ENCODE measurements at places on chromosomes 6 and 20. TPM values are rescaled to one million over a fixed set of nuclear protein-coding genes. Genes with fewer than 3 reads are reported as not detected.

Gene STMND1
- total RNA-seq, result not detected

Gene MYLK4
- 1.8 TPM for total RNA-seq

Gene LY6G6F
- not detected for total RNA-seq

Gene RBBP8NL
- 5.0 TPM for total RNA-seq

Gene TBXT
- total RNA-seq, result 0.13 TPM

- DNase-seq, result no peak
Measured at GRCh38 chr20:43680981-43681380, 14.1 kb downstream of the MYBL2 start.

DNA sequence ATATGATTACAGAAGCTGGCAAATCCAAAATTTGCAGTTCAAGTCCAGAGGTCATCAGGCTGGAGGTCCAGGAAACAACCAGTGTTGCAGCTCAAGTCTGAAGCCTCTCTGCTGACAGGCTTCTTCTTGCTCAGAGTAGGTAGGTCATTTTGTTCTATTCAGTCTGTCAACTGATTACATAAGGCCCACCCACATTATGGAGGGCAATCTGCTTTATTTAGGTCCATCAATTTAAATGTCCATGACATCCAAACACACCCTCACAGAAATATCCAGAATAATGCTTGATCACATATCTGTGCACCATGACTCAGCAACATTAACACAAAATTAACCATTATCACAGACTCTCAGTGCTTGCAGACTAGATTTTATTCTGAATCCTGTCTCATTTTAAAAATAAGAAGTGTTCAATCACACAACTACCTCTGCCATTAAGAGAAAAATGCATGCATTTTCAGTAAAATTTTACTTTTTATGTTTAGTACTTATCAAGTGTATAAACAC, 759.2 kb upstream of the ADGRB3 start:
- no peak for DNase-seq

DNA sequence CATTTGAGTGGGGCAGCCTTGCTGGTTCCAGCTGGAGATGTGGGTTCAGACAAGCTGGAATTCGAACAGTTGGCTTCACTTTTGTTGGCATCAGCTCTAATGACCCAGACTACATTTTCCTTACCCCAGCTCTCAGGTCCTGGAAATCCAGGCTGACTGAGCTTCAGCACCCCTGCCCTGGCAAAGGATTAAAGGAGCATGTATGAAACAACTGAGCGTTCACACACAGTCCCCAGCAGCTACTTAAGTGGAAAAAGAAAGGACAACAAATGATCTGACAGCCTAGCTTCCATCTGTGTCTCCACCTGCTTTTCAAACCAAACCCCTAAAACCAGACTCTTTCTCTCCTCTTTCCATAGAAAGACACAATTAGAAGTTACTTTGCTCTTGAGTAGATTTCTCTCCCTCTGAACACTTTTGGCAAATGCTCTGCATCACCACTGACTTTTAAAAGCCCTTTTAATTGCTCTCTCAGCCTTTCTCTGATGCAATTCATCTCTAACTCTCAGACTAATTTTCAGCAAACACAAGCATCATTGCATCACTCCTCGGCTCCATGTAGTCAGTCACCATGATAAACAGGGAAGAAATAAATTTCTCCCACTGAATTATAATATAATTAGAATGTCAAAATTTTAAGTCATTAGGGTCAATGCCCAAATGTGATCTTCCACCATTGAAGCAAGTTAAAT, 28.1 kb downstream of the ROS1 start:
- no peak for DNase-seq

GRCh38 chr20:46883892-46884291, 10.8 kb upstream of the EYA2 start:
- no peak for DNase-seq

DNA sequence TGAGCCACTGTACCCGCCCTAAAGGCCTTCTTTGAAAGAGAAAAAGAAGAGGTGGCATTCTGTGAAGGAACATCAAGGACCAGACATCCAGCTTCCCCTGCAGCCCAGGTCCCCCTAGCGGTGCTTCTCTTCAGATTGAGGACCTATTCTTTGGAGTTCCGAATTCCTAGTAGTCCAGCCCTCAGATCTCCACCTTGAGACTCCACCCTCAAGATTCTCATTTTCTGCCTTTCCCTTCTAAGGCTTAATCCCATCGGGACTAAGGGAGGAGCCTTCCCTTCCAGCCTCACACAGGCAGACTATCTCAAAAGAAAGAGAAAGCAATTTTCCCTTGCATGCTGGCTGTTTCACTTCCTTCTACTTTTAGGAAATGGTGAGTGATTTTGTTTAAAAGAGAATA, 32.5 kb downstream of the MUC22 start:
- peak; percentile 10 for DNase-seq

DNA sequence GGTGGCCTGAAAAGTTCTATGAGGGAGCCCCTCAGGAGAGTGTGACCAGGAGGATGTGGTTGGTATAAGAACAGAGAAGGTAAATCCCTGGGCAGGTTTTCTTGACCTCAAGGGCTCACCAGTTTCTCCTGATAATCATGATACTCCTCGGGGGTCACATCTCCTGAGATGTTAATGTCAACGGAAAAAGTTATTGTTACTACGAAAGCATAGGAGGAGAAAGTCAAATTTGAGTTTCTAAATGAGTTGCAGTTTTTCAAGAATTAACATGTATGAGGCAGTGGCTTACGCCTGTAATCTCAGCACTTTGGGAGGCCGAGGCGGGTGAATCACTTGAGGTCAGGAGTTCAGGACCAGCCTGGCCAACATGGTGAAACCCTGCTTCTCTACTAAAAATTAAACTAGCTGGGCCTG, 23.4 kb downstream of the MGME1 start:
- no peak for DNase-seq

DNA sequence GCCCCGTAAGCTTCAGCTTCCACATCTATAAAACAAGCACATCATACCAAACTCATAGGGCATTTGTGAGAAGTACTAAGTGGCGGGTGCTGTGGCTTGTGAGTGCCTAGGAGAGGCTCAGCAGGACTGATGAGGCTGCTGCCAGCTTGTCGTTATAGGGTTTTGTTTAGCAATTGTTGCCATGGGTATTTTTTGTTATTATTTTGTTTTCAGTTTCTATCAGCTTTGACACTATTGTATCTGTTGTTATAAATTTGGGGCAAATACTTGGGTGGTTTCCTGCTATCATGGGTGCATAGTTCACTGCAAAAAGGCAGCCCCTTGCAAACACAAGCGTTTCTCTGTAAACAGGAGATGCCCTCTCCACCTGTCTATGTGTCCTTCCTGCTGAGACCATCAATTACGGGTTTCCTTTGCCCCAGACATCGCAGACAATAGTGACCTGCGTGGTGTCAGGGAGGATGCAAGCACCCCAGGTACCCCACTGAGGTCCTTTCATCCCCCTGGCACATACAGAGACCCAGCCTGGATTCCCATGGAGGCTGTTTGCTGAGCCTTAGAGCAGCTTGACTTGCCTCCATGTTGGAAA, 3.1 kb upstream of the CCDC167 start:
- DNase-seq, result no peak

DNA sequence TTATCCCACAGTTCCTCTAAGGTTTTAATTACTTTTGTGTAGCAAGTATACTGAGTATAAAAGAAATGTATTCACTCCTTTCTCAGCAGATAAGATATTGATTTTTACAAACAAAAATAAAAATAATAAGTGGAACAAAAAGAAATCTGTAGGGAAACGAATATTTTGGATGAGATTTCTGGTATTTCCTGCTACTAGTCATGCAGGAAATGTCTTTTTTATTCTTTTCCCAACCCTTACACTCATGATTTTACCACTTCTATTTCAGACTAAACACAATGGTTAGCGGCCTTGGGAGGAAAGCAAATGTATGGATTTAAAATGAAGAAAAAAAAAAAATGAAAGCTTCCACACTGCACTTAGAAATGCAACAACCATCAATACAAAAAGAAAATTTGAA, 580.5 kb upstream of the MARCKS start:
- no peak for DNase-seq

- DNase-seq, result no peak
Measured at GRCh38 chr6:158655569-158656450, 6.0 kb downstream of the SYTL3 start.

DNA sequence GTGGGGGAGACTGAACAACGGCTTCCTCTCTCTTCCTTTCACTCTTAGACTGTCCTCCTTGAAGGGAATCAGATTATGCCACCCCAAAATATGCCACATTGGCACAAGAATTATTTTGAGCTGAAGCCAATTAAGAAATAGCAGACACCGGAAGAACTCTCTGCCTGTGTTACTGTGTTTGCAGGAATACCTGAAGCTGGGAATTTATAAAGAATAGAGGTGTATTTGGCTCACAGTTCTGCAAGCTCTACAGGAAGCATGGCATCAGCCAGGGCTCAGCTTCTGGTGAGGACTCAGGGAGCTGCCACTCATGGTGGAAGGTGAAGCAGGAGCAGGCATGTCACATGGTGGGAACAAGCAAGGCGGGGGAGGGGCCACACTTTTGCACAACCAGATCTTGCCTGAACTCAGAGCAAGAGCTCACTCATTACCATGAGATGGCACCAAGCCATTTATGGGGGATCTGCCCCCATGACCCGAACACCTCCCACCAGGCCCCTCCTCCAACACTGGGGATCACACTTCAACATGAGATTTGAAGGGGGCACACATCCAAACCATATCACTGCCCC, 46.0 kb downstream of the PCNA start:
- peak; percentile 49 for DNase-seq

DNA sequence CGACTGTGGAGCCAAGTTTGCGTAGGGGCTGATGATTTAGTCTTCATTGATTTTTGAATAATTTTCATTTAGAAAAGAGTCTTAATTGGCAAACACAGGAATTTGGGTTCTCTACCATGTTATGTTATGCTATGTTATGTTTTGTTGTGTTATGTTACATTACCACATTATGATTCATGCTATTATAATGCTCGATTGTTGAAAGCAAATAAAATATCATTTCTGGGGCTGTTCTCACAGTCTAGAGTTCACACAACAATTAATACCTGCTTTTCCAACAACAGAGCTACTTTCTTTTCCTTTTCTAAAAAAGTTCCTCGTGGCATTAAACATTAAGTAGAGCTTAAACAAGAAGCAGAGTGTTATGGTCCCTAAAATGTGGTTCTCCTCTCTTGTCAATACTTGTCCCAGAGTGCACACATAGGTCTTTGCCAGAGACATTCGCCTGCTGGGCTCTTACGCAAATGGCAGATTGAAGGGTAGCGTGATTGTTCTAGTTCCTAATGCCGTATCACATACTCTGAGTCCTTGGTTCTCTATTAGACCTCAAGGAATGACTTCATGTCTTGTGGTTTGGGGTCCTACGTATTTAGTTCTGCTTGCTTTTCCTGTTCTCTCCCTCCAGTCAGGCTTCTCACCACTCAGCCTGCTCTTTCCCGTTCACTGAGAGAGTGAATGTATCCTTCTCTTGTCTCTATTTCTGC, 370.3 kb downstream of the CD109 start:
- DNase-seq, result no peak

Measured in thyroid gland (tissue), 4 donors.